ENCODE measurements at places on chromosomes 5 and 9. TPM values are rescaled to one million over a fixed set of nuclear protein-coding genes. Genes with fewer than 3 reads are reported as not detected.

DNA sequence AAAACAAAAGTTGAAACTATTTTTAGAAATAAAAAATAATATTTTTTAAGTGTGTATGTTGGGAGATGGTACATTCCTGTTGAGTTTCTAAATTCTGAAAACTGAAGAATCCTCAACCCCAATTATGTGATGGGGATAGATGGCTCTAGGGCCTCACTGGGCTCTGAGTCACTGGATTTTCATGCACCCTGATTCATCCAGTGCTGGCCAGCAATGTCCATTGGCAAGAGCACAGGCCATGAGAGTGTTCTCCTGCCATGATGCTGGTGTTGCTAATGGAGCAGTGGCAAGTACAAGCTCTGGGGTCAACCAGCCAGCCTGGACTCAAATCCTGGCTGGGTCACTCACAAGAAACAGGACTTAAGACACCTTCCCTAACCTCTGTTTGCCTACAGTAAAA, 23.3 kb downstream of the SMIM23 start:
- DNase-seq = no peak

GRCh38 chr9:7965063-7965462, 165.5 kb upstream of the DMAC1 start:
- no peak for DNase-seq

GRCh38 chr9:121340676-121341392, 29.2 kb downstream of the STOM start:
- no peak for DNase-seq

GGTA1 gene
- 2.0 TPM for total RNA-seq

IFNK gene
- total RNA-seq = not detected

DNA sequence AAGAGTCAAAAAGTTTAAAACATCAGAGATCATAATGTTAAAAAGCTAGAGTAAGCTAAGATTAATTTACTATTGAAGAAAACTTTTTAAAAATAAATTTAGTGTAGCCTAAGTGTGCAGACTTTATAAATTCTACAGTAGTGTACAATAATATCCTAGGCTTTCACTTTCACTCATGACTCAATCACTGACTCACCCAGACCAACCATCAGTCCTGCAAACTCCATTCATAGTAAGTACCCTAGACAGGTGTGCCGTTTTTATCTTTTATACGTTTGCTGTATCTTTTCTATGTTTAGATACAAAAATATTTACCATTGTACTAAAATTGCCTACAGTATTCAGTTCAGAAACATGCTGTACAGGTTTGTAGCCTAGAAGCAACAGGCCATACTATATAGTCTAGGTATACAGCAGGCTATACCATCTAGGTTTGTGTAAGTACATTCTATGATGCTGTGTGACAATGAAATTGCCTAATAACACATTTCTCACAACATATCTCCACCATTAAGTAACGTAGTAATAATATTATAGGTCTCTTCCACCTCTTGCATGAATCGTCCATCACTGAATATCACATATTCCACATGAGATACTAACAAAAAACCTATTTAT, 59.2 kb downstream of the MEGF9 start:
- no peak for DNase-seq

GRCh38 chr9:28628031-28628430, 1054.8 kb upstream of the C9orf72 start:
- DNase-seq = no peak

GRCh38 chr9:93387791-93388190, 63.7 kb upstream of the FAM120A start:
- no peak for DNase-seq

- peak; percentile 76 for DNase-seq
Measured at GRCh38 chr9:91775011-91775707, 174.9 kb downstream of the ROR2 start.

DNA sequence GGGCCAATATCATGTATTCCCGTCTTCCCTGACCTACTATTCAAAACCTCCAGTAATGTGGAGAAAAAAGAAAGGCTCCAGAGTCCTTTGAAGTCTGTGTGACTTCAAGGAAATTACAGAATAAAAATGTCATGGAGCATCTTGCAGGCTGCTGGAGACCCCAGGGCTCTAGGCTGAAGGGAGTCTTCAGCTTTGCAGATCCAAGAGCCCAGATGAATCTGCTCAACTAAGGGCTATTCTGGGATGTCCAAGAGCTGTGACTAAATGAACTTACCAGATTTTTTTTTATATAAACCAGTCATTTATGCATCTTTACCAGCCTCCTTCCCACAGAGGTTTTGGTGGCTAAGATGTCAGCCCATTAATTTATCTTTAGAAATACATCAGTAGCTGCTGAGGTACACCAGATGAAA, 167.3 kb downstream of the MUSK start:
- no peak for DNase-seq

TSLP gene
- total RNA-seq = 2.0 TPM

DNA sequence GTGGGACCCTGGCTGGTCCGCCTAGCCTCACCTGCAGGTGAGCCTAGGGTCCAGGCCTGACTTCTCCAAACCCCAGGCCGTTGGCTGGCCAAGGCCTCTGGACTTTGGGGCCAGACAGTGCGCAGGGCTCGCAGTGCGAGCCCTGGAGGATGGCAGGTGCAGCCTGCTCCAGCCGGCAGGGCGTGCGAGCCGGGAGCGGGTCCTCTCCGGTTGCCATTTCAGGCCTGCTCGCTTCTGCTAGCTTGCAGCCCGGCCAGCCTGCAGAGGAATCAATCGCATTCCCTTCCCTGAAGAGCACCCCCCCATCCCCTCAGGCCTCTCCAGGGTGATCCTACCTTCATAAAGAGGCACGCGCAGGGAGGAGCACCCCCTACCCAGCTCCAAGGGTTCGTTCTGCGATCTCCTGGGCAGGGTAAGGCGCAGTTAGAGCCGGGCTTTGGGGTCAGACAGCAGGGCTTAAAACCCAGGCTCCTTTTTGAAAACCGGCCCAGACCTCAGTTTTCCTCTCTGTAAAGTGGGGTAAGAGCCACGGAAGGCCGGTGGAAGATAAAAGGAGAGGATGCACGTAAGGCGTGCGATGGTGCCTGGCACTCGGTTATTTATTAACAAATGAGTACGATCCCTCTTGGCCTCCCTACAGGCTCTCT, 6.2 kb downstream of the BARHL1 start:
- DNase-seq = no peak

GRCh38 chr5:159359408-159359807, 29.1 kb upstream of the IL12B start:
- DNase-seq = no peak

DNA sequence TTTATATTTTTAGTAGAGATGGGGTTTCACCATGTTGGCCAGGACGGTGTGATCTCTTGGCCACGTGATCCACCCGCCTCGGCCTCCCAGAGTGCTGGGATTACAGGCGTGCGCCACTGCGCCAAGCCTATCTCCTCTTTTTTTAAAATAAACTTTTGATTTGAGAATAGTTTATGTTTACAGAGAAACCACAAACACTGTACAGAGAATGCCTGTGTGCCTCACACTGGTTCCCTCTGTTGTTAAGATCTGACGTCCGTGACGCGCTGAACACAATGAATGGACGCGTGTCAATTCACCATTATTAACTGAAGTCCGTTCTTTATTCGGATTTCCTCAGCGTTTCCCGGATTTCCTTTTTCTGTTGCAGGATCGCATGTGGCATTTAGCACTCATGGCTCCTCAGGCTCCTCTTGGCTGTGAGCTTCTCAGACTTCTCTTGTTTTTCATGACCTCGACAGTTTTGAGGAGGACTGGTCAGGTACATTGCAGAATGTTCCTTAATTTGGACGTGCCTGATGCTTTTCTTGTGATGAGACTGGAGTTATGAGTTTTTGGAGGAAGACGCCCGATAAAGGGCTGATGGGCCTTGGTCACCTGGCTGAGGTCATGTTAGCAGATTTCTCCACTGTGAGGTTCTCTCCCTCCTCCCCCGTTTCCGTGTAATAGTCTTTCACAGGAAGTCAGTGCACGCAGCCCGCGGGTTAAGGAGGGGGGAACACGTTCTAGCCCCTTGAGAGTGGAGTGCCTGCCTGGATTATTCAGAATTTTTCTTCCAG, 69.6 kb downstream of the ANKRD33B start:
- no peak for DNase-seq

- DNase-seq = no peak
Measured at GRCh38 chr5:73946919-73947602, 321.1 kb downstream of the ARHGEF28 start.

GRCh38 chr9:76658510-76659231, 105.6 kb upstream of the PCA3 start:
- DNase-seq = no peak

- DNase-seq = no peak
Measured at GRCh38 chr9:96419691-96419969, 1.5 kb upstream of the ZNF367 start.

DNA sequence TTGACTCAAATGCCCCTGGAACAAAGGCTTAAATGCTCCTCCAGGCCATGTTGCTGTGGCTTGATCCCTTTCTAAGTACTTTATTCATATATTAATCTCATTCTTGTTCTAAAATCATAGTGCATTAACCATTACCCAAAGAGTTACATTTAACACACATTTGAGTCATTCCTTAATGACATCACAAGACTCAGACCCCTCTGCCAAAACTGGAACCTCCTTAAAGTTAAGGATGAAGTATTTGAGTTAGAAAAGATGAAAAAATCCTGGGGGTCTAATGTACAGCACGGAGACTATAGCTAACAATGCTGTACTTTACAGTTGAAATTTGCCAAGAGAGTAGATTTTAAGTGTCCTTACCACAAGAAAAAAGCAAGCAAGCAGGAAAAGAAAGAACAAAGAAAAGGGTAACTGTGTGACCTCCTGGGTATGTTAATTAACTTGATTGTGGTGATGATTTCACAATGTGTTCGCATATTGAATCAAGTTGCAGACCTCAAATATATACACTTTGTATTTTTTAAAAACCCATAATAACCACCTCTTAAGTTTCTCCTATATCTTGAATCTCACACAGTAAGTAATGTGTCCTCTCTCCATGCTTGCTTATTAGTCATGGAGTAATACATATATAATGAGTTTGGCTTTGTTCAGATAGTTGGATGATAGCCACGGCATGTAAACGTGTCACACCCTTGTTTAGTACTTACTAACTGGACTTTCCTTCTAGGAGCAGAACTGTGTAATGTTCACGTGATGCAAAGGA, 376.9 kb downstream of the SEMA5A start:
- DNase-seq = no peak

DNA sequence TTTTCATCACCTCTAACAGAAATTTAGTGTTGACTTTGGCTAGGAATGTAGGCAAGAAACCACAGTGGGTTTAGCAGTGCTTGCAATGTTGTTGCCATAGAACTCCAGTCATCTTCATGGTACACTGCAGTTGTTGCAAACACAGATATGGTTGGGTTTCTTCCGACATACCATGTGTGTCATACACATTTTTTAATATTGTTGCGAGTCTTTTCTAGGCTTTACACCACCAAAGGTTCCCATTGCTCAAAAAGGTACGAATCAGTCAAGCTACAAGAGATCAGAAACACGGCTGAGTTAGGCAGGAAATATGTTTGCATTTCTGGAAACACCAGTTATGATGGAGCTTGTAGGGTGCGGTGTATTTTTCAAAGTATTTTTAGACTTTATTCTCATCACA, 172.4 kb downstream of the SYK start:
- DNase-seq = no peak

GBA2 gene
- 108 TPM for total RNA-seq

LCN12 gene
- 3.4 TPM for total RNA-seq

DNA sequence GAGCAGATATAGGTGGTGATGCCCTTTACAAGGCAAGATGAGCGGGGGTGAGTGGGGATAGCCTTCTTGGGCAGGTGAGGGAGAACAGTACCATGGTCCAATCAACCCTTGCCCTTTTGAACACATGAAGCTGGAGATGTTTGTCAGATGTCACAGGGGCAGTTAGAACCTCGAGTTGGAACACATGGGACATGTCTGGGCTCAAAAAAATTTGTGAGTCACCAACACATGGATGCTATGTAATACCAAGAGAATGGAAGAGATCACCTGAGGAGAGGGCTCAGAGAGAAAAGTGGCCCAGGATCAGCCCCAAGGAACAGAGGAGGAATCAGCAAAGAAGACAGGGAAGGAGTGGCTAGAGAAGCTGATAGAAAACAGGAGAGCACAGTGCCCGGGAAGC, 4.7 kb downstream of the PHYKPL start:
- no peak for DNase-seq

DNA sequence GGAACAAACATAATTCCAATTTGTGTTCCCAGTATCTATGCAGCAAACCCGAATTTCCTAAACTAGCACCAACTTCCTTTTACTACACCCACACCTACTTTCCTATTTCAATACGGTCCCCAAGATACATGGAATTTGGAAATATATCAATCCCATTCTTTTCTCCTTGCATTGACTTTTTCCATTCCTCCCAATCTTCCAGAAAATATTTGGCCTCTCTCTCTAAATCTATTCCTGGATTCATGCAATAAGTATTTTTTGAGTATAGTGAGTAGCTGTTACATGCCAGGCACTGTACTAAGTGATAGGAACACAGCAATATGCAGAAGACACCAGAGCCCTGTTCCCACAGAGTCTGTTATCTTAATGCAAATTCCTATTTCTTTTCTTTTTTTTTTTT, 216.2 kb upstream of the PIK3R1 start:
- DNase-seq = no peak

DNA sequence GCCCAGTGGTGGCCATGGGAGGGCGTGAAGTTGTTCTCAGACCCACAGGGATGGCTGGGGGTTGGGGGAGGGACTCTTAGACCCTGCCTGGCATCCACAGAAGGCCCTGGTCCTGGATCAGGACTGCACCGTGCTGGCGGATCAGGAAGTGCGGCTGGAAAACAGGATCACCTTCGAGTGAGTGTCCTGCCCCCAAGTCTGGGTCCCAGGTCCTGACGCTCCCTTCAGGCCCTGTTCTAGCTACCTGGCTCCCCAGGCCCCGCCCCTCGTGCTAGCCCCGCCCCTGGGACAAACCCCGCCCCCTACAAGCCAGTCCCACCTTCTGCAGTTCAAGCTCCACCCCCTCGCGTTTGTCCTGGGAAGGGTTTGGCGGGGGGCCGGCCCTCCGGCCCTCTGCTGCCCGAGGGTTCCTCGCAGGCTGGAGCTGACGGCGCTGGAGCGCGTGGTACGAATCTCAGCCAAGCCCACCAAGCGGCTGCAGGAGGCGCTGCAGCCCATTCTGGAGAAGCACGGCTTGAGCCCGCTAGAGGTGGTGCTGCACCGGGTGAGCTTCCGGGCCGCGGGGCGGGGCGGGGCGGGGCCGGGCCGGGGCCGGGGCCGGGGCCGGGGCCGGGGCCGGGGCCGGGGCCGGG, 12.9 kb downstream of the RGS14 start:
- peak; percentile 86 for DNase-seq

GRCh38 chr9:94881940-94882339, 155.4 kb downstream of the AOPEP start:
- no peak for DNase-seq

GRCh38 chr5:41921166-41921565, 3.9 kb upstream of the FBXO4 start:
- DNase-seq = no peak

CKMT2 gene
- 6.6 TPM for total RNA-seq

FAM174A gene
- 13.3 TPM for total RNA-seq

GRCh38 chr9:137488327-137488653, 29.2 kb upstream of the NSMF start:
- no peak for DNase-seq

HAVCR2 gene
- total RNA-seq = 5.6 TPM

- DNase-seq = no peak
Measured at GRCh38 chr5:52784737-52785136, 3.0 kb upstream of the ITGA1 start.

GRCh38 chr5:151906246-151906645, 18.4 kb downstream of the GLRA1 start:
- DNase-seq = no peak

Measured in ureter (tissue), 1 donor.